ENCODE measurements at places on chromosomes 11 and 22.
A peak's percentile ranks its signal among the peaks of the same experiment; 100 is the strongest.

GRCh38 chr11:78651923-78652842 lies 77.5 kb upstream of the NARS2 start:
- DNase-seq, result no peak

- DNase-seq, result no peak
Observed at GRCh38 chr11:285894-286220, 3.1 kb upstream of the PGGHG start.

DNA sequence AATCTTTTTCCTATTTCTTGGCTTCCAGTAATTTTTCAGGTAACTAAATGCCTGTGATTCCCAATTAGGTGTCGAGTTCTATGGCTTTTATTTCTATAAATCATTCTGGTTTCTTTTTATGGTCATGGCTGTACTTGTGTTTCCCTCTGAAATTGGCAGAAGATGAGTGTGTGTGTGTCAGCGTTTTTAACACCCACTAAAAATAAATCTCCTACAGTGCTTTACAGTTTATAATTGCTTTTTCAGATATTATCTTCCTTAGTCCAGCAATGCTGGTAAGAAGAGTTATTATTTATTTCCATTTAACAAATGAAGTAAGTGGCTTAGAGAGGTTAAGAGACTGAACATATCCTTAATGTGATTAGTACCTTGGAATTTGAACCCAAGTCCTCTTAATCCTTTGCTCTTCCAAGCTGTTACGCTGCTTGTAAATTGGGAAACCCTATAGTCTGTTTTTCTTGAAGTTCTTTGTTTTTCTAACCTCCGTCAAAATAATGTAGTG lies 125.2 kb downstream of the TEAD1 start:
- DNase-seq, result no peak

- no peak for DNase-seq
Observed at GRCh38 chr11:64925536-64926436, 1.3 kb downstream of the PPP2R5B start.

DNA sequence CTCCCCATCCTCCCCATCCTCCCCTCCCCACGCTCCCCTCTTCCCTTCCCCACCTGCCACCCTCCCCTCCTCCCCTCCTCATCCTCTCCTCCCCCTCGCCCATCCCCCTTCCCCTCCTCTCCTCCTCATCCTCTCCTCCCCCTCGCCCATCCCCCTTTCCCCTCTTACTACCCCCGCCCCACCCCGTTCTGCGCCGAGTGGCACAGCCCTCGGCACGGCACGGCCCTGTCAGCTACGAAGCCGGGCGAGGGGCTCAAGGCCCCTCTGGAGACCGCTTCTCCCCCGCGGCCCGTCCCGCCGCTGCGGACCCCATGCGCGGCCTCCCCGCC lies 449.9 kb downstream of the OPCML start:
- DNase-seq, result no peak

- DNase-seq, result no peak
Observed at GRCh38 chr11:88086297-88086696, 88.9 kb downstream of the RAB38 start.

DNA sequence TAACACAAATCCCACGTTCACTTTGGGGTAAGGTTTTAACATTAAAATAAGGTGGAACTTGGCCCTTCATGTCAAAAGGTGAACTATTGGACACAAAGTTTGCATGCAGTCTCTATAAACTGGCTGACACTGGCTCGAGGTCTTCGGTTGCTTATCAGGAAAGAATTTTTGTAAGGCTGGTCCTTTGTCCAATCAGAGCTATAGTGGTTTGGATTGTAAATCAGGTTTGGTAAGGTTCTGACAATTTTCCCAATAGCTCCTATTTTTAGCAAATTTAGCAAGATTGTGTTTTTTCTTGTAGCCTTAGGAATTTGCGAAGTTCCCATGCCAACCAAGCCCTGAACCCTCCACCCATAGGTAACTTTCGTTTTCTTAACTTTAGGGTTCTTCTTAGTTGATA lies 17.6 kb upstream of the MED17 start:
- DNase-seq, result no peak

DNA sequence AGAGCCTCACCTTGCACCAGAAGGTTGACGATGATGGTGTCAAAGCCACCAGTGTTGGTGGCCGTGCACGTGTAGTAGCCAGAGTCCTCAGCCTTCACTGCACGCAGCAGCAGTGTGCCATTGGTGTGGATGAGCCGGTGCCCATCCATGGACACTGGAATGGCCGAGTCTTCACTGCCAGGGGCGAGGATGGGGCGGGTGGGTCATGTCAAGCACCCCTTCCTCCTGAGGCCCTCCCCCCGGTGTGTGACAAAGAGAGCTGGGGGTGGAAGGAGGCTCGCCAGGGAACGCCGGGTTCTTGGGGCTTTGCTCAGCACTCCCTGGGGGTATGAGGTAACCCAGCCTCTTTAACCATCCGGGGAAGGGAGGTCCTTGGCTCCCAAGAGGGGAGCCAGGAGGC lies 111.6 kb downstream of the CEP164 start:
- no peak for DNase-seq

- DNase-seq, result no peak
Observed at GRCh38 chr22:30043161-30043560, 37.1 kb upstream of the HORMAD2 start.

GRCh38 chr11:34145847-34146381 lies 40.5 kb downstream of the NAT10 start:
- no peak for DNase-seq

GRCh38 chr11:35065566-35065965 lies 73.4 kb upstream of the CD44 start:
- no peak for DNase-seq

GRCh38 chr22:37734964-37735451 lies 38.2 kb downstream of the TRIOBP start:
- DNase-seq, result peak; percentile 38

DNA sequence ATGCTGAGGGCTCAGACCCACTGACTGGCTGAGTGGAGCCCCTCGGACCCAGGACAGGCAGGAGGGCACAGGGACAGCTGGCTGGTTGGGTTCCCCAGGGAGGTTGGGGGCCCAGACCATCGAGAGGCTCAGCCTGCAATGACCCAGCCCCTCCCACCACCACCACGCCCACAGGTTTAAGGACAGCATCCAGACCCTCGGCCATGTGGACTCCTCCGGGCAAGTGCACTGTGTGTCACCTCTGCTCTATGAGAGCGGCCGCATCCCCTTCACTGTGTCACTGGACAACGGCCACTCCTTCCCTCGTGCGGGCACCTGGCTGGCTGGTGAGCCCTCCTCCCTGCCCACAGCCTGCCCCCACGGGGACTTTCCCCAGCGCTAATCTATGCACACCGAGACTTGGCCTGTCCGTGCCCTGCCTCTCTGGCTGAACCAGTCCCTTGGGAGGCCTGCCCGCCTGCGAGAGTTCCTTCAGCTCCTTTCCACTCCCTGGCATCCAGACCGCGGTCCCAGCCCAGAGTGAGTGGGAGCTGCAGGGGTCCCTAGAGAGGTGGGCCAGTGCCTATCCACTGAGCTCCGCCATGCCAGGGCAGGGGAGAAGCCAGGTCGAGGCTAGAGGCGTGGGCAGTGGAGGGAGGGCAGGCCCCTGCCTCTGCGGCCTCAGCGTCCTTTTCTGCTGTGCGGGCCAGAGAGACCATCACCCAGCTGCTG lies 2.2 kb downstream of the SUSD2 start:
- DNase-seq, result no peak

GRCh38 chr22:30250661-30251267 lies 4.2 kb upstream of the LIF start:
- no peak for DNase-seq

DNA sequence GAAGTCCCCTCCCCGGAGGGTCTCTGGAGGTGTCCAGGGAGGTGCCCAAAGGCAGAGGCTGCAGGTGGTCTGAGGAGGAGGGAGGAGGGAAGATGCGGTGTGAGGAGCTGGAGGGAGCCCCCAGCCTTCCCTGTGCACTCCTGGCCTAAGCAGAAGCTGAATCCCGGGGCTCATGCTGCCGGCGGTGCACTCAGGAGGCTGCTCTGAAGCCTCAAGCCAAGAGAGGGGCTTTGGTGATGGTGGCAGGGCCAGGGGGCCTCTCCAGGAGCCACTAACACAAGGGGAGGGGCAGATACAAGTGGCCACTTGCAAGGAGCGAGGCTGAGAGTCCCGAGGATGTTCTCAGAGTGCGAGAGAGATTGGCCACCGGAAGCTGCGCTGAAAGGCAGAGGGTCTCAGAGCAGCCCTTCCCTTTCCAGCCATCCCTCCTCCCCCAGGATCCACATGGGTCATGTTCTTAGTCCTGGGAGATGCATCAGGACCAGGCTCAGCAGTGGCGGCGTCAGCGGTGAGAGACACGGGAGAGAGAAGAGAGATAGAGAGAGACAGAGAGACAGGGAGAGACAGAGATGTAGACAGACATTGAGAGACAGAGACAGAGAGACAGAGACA lies 774 bp upstream of the MRGPRG start:
- no peak for DNase-seq

GRCh38 chr11:102551169-102551781 lies 20.7 kb upstream of the MMP7 start:
- peak; percentile 51 for DNase-seq

DNA sequence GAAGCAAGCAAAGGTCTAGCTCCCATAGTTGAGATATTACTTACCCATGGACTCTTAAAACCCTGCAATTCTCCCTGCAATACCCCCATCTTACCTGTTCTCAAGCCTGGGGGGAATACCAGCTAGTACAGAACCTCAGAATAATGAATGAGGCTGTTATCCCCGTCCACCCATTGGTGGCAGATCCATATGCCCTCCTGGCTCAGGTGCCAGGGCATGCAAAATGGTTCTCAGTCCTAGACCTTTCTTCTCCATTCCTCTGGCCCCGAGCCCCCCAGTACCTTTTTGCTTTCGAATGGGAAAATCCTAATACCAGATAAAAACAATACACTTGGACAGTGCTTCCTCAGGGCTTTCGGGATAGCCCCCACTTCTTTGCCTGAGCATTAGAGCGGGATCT lies 86.4 kb downstream of the PIWIL4 start:
- DNase-seq, result no peak

GRCh38 chr22:31084811-31085492 lies 3.8 kb downstream of the SMTN start:
- peak; percentile 78 for DNase-seq

DNA sequence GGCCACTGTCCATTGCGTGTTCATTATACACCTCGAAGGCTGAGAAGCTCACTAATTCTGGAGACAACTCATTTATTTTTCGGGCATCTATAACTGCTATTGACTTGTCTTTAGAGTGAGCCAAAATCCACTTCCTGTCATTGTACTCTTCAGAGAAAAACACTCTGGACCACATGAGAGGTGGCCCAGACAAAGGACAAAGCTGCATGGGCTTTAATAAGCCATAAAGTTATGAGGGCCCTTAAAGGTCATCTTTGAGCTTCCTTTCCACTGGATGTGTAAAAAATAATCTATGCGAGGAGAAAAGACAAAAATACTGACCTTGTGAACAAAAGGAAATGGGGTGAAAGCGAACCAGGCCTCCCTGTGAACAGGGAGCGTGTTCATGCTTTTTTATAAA lies 63.5 kb upstream of the ZC3H12C start:
- DNase-seq, result no peak

DNA sequence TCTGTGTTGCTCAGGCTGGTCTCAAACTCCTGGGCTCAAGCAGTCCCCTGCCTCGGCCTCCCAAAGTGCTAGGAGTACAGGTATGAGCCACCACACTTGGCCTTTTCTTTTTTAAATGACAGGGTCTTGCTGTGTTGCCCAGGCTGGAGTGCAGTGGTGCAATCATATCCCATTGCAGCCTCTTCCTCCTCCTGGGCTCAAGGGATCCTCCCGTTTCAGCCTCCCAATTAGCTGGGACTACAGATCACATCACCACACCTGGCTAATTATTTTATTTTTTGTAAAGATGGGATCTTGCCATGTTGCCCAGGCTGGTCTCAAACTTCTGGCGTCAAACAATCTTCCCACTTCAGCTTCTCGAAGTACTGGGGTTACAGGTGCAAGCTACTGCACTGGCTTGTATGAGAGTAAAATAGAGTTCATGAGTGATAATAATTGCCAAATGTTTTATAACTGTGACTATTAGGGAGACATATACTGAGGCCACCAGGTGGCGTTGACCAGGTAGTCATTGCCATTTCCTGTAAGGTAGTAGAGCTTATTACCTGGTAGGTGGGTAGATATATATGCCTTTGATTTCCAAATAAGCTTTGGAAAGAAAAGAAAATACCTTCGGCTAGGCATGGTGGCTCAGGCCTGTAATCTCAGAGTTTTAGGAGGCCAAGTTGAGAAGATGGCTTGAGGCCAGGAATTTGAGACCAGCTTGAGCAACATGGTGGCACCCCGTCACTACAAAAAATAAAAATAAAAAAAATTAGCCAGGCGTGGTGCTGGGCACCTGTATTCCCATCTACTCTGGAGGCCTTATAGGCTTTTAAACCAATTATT lies 5.4 kb downstream of the FDX1 start:
- no peak for DNase-seq

DNA sequence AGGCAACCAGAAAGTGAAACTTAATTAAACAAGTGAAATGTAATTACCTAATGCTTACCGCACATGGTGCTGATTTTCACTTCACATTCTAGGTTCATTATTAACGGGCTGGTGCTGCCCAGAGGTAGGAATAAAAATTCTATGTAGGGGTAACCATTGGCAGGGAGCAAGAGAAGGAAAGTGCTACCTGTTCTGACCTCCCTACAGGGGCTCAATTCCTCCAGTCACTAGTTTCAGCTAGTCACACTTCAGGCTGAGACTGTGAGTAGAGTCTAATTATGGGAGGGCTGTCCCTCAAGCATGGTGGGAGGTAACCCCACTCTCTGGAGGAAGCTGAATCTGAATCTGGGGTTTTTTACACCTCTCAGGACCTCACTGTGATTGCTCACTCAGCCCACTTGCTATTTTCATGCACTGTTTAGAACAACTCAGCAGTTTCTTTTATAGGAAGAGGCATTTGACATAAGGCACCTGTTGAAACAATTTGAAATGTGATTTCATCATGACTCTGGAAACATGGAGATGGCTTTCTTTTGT lies 75.4 kb downstream of the MAML2 start:
- DNase-seq, result no peak

DNA sequence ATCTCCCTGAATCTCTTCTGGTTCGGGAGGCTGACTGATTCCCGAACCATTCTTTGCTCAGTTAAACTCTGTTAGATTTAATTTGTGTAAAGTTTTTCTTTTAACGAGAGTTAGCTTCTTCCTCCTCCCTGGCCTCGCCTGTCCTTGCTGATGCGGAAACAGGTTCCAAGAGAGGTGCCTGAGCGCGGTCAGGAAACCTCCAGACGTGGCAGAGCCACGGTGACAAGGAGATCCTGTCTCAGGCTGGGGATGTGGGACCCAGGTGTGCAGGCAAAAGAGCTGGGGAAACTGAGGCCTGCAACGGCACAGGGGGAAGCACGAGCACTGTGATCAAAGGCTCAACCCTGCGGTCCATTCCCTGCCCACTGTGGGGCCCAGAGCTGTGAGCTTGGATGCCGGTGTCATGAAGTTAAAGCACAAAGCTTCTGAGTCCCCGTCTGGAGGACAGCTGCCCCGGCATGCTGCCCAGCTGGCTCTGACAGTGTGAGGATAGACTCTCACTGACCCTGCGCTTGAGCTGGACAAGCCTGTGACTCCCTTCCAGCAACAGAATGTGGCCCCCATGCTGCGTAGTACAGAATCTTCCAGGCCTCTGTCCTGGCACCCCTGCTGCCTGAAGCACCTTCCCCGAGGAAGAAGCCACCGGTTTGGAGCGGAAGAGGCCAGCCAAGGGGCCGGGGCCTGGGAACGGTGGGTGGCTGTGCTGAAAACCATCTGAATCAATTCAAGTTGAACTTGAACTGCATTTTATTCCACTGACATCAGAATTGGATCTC lies 960.6 kb downstream of the BRD1 start:
- no peak for DNase-seq

- no peak for DNase-seq
Observed at GRCh38 chr11:61771985-61772455, 19.6 kb downstream of the MYRF start.

GRCh38 chr11:76267556-76267955 lies 61.3 kb upstream of the WNT11 start:
- no peak for DNase-seq
